AG09319 (cell line): ENCODE measurements at places on chromosomes 11 and 22.

- DNase-seq, result no peak
Observed at GRCh38 chr11:44377121-44377520, 67.2 kb upstream of the ALX4 start.

GRCh38 chr11:14454861-14455632 lies 44.6 kb downstream of the COPB1 start:
- DNase-seq, result no peak

GRCh38 chr11:14617241-14618027 lies 26.2 kb upstream of the PDE3B start:
- no peak for DNase-seq

DNA sequence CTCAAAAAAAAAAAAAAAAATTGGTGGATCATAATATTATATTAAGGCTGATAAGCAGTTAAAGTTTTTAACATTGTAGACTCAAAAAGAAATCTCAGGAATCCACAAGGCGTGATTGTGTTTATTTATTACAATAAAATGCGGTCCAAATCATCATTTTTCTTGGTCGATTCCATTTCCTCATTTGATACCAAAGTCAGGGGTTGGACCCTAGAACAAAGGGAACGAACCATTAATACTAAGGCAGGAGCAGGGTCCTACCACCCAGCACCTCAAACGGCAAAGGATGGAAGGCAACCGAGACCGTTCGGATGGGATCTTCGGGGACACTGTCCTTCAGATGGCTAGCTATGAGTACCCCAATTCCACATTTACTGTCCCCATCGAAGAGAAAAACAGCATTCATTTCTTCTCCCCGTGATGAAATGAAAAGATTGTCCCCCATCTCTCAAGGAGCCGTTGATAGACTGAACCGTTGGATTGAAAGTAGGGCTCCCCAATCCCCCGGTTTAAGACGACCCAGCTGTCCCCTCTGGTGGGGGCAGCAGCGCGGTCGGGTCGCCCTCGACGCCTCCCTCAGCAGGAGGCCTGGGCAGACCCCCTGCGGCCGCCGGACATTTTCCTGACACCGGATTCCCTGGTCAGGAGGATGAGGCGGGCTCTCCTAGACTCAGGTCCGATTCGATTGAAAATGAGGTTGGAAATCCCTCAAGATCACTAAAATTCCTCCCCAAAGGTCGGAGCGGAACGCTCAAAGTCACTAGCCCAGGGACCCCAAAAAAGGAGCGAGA lies 607 bp downstream of the DMC1 start:
- DNase-seq, result no peak

- DNase-seq, result no peak
Observed at GRCh38 chr22:46893281-46894020, 131.0 kb downstream of the TBC1D22A start.

- DNase-seq, result no peak
Observed at GRCh38 chr11:74316772-74317505, 5.5 kb upstream of the P4HA3 start.

DNA sequence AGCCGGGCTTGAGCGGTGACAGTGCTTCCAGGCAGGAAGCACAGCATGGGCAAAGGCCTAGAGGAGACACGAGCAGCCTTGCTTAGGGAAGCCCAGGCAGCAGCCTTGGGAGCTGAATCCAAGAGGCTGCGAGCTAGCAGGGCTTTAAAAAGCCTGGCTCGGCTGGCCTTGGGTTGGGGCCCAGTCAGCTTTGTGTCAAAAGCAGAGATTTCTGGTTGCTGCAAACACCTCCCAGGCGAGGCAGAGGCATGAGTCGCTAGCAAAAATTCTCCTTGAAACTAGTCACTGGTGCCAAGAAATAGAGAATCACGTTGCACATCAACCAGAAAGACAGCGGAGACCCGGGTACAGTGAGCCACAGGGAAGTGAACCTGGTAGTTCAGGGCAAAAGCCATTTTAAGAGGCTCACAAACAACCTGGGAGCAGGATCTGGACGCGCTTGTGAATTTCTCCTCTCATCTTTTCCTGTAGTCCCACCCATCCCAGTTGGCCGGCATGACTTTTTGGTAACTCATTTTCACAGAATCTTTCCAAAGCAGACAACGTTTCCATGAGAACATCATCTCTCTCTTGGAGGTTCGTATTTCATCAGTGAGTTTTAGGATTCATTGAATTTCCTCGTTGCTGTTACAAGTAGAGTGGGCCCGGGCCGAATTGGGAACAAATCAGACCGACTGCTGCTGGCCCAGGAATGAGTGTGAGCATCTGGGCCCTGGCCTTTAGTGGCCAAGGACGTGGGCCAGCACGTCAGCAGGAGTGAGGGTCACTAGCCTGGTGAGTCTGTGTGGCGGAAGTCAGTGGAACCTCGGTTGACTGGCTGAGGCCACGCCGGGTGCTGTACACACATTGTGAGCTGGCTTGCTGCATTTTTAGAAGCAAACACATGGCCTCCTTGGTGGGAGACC lies 16.4 kb upstream of the FGF4 start:
- DNase-seq, result no peak

GRCh38 chr11:122815900-122816299 lies 22.4 kb upstream of the CRTAM start:
- DNase-seq, result no peak

- no peak for DNase-seq
Observed at GRCh38 chr11:77082838-77083565, 16.2 kb downstream of the CAPN5 start.

GRCh38 chr11:113176599-113177360 lies 137.6 kb upstream of the TTC12 start:
- DNase-seq, result peak; percentile 79

DNA sequence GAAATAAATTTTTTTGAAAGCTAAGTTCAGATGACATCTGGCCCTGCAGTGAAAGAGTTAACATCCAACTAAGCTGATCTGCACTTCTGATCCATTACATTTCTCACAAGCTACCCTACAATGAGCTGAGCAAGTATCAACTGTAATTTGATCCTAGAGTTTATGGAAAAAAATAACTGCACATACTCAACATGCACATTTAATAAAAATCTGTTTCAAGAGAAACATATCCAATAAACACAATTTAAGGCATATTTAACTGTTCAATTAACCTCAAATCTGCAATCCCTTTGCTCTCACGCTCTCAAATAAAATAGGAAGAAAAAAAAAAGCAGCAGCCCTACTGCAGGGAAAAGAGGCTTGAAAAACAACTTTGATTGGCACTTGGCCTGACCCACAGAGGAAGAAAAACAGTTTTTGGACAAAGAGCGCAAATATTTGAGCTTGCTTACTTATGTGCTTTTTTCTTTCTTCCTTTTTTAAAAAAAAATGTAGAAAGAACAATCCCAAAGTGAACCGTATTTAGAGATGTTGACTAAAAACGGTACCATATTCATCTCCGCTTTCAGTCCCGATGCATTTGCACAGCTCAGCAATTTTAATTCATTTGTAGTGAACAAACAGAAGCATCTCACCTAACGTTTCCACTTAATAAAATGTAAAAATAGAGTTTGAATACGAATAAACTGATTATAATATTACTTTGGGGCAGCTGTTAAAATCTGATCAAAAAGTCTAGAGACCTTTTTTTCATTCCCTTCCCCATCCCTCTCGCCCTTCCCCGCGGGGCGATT lies 1.6 kb downstream of the SESN3 start:
- DNase-seq, result peak; percentile 14

DNA sequence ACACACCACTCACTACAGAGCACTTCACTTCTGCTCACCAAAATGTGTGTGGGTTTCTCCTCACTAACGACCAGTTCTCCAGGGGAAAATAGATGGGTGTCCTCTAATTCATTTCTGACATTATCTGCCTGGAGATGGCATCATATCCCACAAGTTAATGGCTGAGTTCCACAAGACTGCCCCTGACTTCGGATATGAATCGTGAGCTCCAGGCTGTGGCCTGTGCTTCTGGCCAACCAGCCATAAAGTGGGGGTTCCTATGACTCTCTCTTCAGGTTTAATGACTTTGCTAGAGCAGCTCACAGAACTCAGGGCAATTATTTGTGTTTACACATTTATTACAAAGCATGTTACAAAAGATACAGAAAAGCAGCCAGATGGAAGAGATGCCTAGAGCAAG lies 113.0 kb upstream of the SYT13 start:
- DNase-seq, result no peak

- DNase-seq, result no peak
Observed at GRCh38 chr11:17923217-17923616, 89.6 kb downstream of the SERGEF start.

- DNase-seq, result no peak
Observed at GRCh38 chr11:36012979-36013378, 69.1 kb downstream of the LDLRAD3 start.

DNA sequence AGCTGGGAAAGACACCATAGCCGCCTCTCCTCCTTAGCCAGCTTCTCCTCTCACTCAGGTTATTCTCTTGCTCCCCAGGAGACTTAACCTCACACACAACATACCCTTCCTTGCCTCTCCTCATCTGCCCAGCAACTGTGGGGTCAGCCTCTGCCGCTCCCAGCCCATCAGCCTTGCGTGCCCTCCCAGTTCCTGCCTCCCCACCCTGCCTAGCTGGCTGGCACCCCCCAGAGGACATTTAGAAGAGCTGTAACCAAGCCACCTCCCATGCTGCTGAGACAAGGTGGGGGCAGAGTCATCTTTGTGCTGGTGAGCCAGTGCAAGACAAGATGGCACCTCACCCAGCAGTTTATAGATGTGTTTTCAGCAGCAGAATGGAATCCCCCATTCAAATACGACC lies 38.2 kb downstream of the TOM1 start:
- no peak for DNase-seq

DNA sequence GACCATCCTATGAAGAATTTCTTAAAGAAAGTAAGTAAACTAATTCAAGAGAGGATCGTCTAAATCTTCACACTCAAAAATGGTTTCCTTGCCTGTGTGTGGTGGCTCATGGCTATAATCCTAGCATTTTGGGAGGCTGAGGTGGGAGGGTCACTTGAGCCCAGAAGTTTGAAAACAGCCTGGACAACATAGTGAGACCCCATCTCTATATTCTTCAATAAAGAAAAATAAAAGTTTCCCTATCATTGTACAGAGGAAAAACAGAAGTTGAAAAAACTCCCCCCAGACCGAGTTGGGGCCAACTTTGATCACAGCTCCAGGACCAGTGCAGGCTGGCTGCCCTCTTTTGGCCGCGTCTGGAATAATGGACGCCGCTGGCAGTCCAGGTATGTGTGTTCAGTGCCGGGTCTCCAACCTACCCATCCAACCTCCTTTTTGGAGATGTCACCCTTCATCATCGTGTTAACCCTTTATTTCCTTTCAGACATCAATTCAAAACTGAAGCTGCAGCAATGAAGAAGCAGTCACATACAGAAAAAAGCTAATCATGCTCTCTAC lies 3.0 kb downstream of the RPS25 start:
- DNase-seq, result no peak

- DNase-seq, result no peak
Observed at GRCh38 chr11:113331441-113331840, 17.1 kb downstream of the TTC12 start.

- DNase-seq, result no peak
Observed at GRCh38 chr22:45207533-45207932, 33.2 kb downstream of the KIAA0930 start.

DNA sequence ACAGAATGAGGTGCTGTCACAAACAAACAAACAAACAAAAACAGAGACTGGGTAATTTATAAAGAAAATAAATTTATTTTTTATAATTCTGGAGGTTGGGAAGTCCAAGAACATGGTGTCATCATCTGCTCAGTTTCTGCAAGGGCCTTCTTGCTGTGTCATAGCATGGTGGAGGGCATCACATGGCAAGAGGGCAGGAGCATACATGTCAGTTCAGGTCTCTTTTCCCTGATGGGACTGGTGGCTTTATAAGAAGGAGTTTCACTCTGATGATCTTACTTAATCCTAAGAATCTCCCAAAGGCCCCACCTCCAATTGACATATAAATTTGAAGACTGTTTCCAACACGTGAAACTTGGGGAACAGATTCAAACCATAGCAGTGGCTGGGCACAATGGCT lies 135.7 kb downstream of the NECTIN1 start:
- DNase-seq, result no peak

DNA sequence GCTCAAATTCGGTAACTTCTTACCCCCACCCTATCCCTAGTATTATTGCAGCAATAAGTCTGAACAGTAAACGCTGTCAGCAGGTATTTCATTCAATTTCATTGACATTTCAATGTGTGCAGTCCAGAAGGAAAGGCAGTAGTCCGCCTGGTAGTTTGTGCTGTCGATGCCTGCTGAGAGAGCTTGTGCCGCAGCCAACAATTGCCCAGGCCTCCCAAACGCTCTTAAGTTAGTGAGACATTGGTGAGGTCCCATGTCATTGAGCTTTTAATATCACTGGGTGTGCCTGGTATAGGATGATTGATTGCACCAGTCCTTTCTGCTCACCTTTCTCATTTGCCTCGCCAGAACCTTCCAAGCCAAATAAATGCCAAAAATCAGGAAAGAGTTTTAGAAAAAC lies 28.1 kb downstream of the ALKBH3 start:
- no peak for DNase-seq

- DNase-seq, result no peak
Observed at GRCh38 chr11:65962141-65962564, 619 bp downstream of the SART1 start.

GRCh38 chr11:95076416-95076815 lies 9.7 kb downstream of the SRSF8 start:
- peak; percentile 61 for DNase-seq

- DNase-seq, result no peak
Observed at GRCh38 chr11:36453678-36454077, 56.4 kb downstream of the TRAF6 start.

GRCh38 chr22:39308614-39309363 lies 10.6 kb downstream of the RPL3 start:
- peak; percentile 81 for DNase-seq

DNA sequence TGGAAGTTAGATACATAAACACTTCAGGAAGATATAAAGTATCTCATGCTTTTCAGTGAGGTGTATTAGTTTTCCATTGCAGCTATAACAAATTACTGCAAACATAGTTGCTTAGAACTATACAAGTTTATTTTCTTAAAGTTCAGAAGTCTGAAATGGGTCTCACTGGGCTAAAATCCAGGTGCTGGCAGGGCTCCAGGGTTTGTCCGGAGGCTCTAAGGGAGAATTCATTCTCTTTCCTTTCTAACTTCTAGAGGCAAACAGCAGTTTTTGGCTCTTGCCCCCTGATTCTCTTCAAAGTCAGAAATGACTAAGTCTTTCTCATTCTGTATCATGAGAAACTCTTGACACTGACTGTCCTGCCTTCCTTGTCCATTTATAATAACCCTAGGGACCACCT lies 138.8 kb downstream of the AASDHPPT start:
- DNase-seq, result no peak

- DNase-seq, result no peak
Observed at GRCh38 chr11:61266602-61267001, 25.6 kb downstream of the PGA5 start.

- DNase-seq, result no peak
Observed at GRCh38 chr11:45960387-45961095, 38.1 kb downstream of the LARGE2 start.

GRCh38 chr22:22692707-22693530 lies 48.5 kb downstream of the GGTLC2 start:
- DNase-seq, result no peak

GRCh38 chr11:126595560-126595959 lies 240.1 kb downstream of the ST3GAL4 start:
- no peak for DNase-seq

GRCh38 chr11:69051381-69052342 lies 2.9 kb downstream of the TPCN2 start:
- no peak for DNase-seq
